LHCN-M2 (cell line): ENCODE measurements at places on chromosomes 13 and 19. TPM values are rescaled to one million over a fixed set of nuclear protein-coding genes. Genes with fewer than 3 reads are reported as not detected.

CASP14 gene
- total RNA-seq = not detected in 2 replicates

ATP4A gene
- total RNA-seq = not detected in 2 replicates

SPACA4 gene
- total RNA-seq = not detected in 2 replicates

GNG7 gene
- not detected in 2 replicates for total RNA-seq

GJB2 gene
- 0.11 and 0.64 TPM in 2 replicates for total RNA-seq

EDNRB gene
- 1.7 and 2.1 TPM in 2 replicates for total RNA-seq

TNNT1 gene
- total RNA-seq = 52.6 and 73.4 TPM in 2 replicates

NLRP12 gene
- total RNA-seq = not detected in 2 replicates

ACP7 gene
- total RNA-seq = 0.13 and 0.29 TPM in 2 replicates

MICU2 gene
- total RNA-seq = 87.2 and 138 TPM in 2 replicates

ZNF564 gene
- 5.5 and 6.0 TPM in 2 replicates for total RNA-seq

PSG5 gene
- total RNA-seq = 0.52 and 0.64 TPM in 2 replicates

POSTN gene
- 8.3 and 20.8 TPM in 2 replicates for total RNA-seq

IRS2 gene
- 37.8 and 46.7 TPM in 2 replicates for total RNA-seq

CDX2 gene
- not detected in 2 replicates for total RNA-seq

ATXN8OS gene
- not detected in 2 replicates for total RNA-seq

PPM1N gene
- 1.7 and 2.4 TPM in 2 replicates for total RNA-seq

SLC25A41 gene
- not detected in 2 replicates for total RNA-seq

MEF2B gene
- 0.17 and 0.32 TPM in 2 replicates for total RNA-seq

GPR18 gene
- not detected in 2 replicates for total RNA-seq

ZNF791 gene
- total RNA-seq = 8.4 and 11.5 TPM in 2 replicates

PIBF1 gene
- total RNA-seq = 14.4 and 15.6 TPM in 2 replicates

CGB5 gene
- total RNA-seq = 1.1 TPM in 1 of 2 replicates, not detected in the other
